CD14-positive monocyte (primary cell): ENCODE measurements at places on chromosomes 3 and 15. TPM values are rescaled to one million over a fixed set of nuclear protein-coding genes. Genes with fewer than 3 reads are reported as not detected.

DNA sequence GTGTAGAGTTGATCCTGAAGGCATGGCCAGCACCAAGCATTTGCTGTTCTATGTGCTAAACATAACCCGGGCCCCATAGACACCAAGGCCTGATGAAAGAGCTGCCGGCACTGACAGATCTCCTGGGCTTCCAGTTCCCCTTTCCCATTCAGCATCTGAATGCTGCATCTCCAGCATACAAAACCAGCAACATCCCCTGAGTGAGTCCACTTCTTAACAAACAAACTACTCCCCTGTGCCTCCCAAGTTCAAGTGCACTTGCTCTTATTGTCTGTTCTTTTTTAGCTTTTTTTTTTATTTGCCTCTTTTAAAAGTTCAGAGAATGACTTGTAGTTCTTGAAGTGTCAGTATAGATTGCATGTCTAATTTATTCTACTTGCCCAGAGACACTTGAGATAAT is 156.0 kb downstream of the EDEM1 start:
- H3K27ac ChIP-seq, result no peak overlapping the region
- H3K27me3 ChIP-seq, result no peaks in the 10 kb centered on the region
- no peaks in the 10 kb centered on the region for H3K4me1 ChIP-seq
- H3K36me3 ChIP-seq, result no peaks in the 10 kb centered on the region

DNA sequence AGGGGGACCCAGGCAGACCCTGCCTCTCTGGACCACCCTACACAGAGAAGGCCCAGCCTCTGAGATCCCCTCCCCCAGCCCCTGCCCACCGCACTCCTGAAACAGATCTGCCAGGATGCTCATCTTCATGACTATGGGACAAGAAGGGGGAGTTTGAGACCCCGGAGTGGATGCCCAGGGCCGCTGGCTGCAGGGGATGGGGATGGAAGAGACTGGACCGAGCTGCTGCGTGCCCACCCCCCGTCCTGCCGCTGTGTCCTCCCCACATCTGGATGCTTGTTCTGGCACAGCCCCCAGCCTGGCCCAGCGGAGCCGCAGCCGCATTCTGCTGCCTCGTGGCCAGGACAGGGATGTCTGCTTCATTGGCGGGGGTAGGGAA is 30.3 kb upstream of the SEMA3F start:
- H3K4me3 ChIP-seq, result no peak overlapping the region
- peaks cover 13% of the 10 kb centered on the region for H3K36me3 ChIP-seq
- H3K27ac ChIP-seq, result no peak overlapping the region
- no peaks in the 10 kb centered on the region for H3K27me3 ChIP-seq
- no peaks in the 10 kb centered on the region for H3K4me1 ChIP-seq

GRCh38 chr3:194691481-194692283 is 6.0 kb downstream of the FAM43A start:
- H3K27me3 ChIP-seq, result no peaks in the 10 kb centered on the region
- peaks cover 24% of the 10 kb centered on the region for H3K4me1 ChIP-seq
- DNase-seq, result no peak

Gene CYP8B1
- polyA plus RNA-seq, result not detected

- no peak for DNase-seq
- H3K36me3 ChIP-seq, result no peaks in the 10 kb centered on the region
- no peak overlapping the region for H3K27ac ChIP-seq
- H3K27me3 ChIP-seq, result no peaks in the 10 kb centered on the region
- H3K4me1 ChIP-seq, result peaks cover 16% of the 10 kb centered on the region
Measured at GRCh38 chr3:136990826-136991225, 33.0 kb downstream of the IL20RB start.

Gene HCLS1
- polyA plus RNA-seq, result 202 and 311 TPM in 2 replicates

- H3K36me3 ChIP-seq, result no peaks in the 10 kb centered on the region
- no peak overlapping the region for H3K4me3 ChIP-seq
- DNase-seq, result no peak
- no peaks in the 10 kb centered on the region for H3K27me3 ChIP-seq
- no peak overlapping the region for H3K27ac ChIP-seq
- no peaks in the 10 kb centered on the region for H3K4me1 ChIP-seq
Measured at GRCh38 chr3:182005701-182006100, 294.0 kb downstream of the SOX2 start.

GRCh38 chr15:34047893-34048775 is 9.1 kb upstream of the AVEN start:
- no peaks in the 10 kb centered on the region for H3K27me3 ChIP-seq
- no peak overlapping the region for H3K4me3 ChIP-seq
- H3K4me1 ChIP-seq, result no peaks in the 10 kb centered on the region
- no peak overlapping the region for H3K27ac ChIP-seq
- H3K36me3 ChIP-seq, result no peaks in the 10 kb centered on the region

Gene IL12A
- polyA plus RNA-seq, result not detected

DNA sequence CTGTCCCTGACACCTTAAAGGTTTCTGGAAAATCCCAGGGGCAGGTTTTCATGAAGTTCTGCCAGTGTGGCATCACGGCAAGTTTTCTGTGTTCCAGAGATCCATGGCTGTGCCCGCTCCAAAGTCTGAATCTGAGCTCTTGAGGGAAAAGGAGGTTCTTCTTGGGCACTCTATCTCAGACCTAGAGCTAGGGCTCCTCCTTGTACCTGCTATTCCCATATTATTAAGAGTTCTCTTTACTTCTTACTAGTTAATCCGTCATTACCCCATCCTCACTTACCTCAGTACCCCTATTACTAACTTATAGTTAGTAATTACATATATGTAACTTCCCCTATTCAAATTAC is 5.9 kb upstream of the TRA2B start:
- no peak overlapping the region for H3K27ac ChIP-seq
- no peaks in the 10 kb centered on the region for H3K27me3 ChIP-seq
- H3K4me1 ChIP-seq, result peaks cover 12% of the 10 kb centered on the region
- H3K4me3 ChIP-seq, result no peak overlapping the region
- DNase-seq, result no peak
- no peaks in the 10 kb centered on the region for H3K36me3 ChIP-seq

GRCh38 chr3:138862924-138863775 is 28.4 kb upstream of the PIK3CB start:
- peak overlapping the region; percentile 66 for H3K4me3 ChIP-seq
- peak overlapping the region; percentile 89 for H3K27ac ChIP-seq
- no peaks in the 10 kb centered on the region for H3K27me3 ChIP-seq
- no peaks in the 10 kb centered on the region for H3K36me3 ChIP-seq
- DNase-seq, result peak; percentile 68
- peaks cover 31% of the 10 kb centered on the region for H3K4me1 ChIP-seq

Gene HAPLN3
- 0.60 TPM for polyA plus RNA-seq

DNA sequence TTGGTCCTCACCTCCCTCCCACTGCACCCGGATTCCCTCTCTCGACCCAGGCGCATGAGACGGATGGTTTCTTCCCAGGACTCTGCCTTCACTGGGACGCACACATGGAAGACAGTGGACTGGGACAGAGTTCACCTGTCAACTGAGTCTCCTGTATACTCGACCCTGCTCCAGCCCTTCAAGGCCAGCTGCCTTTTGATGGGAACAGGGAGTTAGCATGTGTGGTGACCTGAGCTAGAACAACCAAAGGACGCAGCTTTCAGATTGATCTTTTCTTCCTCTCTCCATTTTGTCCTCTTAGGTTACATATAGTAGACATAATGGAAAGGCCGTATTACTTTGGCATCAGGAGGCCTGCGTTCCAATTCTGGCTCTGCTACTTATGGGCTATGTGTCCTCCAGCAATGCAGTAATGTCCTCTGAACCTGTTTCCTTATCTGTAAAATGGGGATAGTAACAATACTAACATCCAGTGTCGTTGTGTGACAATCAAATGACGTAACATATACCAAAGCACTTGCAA is 94.1 kb downstream of the PEX5L start:
- H3K27ac ChIP-seq, result no peak overlapping the region
- no peaks in the 10 kb centered on the region for H3K27me3 ChIP-seq

DNA sequence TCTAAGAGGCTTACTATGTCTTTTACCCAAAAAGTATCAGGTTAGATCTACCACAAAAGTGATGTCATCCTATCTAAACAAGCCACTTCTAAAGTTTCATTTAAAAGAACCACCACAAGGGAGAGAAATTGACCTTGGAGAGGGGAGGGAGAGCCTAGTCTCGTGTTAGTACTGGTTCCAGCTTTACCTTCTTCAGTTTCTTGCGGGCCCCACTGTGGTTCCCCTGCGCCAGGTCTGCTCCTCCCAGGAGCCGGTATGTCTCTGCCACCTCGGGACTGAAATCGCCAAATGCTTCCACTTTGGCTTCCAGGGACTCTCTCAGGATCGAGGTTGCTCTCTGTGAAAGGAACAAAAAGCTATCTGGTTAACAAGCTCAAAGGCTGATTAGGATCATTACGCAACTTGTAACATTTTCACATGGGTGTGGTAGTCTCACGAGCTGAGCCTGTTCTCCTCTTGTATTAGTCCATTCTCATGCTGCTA is 51.1 kb downstream of the SYNM start:
- H3K27ac ChIP-seq, result no peak overlapping the region
- H3K4me1 ChIP-seq, result no peaks in the 10 kb centered on the region
- no peaks in the 10 kb centered on the region for H3K36me3 ChIP-seq
- no peak for DNase-seq

GRCh38 chr3:43207628-43208085 is 78.7 kb upstream of the SNRK start:
- no peak overlapping the region for H3K4me3 ChIP-seq
- no peak overlapping the region for H3K27ac ChIP-seq
- H3K36me3 ChIP-seq, result no peaks in the 10 kb centered on the region
- no peaks in the 10 kb centered on the region for H3K27me3 ChIP-seq
- DNase-seq, result no peak
- no peaks in the 10 kb centered on the region for H3K4me1 ChIP-seq

DNA sequence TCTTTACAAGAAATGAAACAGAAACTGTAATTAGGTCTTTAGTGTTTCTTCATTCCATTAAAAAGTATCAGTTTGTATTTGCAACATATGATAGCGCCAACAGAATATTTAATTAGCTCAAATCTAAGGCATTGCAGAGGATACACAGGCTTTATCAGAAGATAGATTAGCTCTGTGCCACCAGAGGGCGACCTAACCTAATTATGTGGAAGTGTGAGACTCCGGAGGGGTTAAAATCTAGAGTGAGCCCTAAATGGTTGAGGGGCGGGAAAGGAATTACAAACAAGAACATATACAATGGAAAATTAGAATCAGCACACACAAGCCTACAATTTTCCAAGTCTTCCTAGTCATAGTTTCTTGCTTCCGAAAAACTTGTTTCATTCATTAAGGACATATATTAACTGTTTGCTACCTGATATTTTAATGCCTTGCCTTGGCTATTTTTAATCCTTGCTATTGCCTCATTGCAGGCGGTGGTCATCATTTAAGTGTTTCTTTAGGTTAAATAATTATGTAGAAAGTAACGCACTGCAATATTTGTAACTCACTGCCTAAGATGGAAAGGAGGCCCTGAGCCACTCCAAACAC is 18.0 kb upstream of the RYR3 start:
- H3K36me3 ChIP-seq, result no peaks in the 10 kb centered on the region
- no peak for DNase-seq
- H3K27me3 ChIP-seq, result no peaks in the 10 kb centered on the region

DNA sequence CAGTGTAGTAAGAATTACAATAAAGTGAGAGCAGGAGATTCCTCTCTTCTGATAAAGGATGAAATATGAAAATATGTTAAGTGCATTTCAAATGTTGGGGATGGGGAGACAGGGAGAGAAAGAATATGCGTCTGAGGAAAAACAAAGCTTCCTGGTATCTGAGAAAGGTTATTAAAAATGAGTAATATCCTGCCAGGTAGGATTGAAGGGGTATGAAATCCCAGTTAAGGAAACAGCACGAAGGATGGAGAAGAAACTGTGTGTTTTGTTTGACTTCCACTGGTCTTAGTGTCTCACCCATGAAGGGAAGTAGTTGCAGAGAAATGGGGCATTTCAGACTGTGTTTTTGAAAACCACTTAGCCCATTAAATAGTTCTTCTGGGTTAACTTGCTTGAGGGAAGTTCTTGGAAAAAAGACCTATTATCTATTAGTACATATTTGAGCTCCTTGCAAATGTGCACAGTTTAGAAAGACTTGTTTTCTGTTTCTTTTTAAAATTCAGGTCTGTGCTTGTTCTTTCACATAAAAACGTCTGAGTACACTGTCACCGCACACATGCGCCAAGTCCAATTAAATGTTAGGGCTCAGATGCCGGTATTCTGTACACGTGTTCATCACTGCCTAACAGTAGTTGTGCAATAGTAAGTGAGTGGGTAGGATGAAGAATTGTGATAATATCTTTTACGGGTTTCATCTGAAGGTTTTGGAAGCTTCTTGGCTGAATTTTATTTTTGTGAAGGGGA is 196.1 kb upstream of the P2RY1 start:
- no peaks in the 10 kb centered on the region for H3K36me3 ChIP-seq
- no peaks in the 10 kb centered on the region for H3K4me1 ChIP-seq
- no peak overlapping the region for H3K4me3 ChIP-seq
- no peaks in the 10 kb centered on the region for H3K27me3 ChIP-seq
- DNase-seq, result no peak
- no peak overlapping the region for H3K27ac ChIP-seq
